ENCODE measurements at places on chromosomes 5 and 9. TPM values are rescaled to one million over a fixed set of nuclear protein-coding genes. Genes with fewer than 3 reads are reported as not detected.

The PRR16 gene
- total RNA-seq: not detected

The GCNT4 gene
- total RNA-seq: 0.58 TPM

The PCDHB4 gene
- total RNA-seq: 0.03 TPM

The ETF1 gene
- total RNA-seq: 150 TPM

The ITGA2 gene
- 25.2 TPM for total RNA-seq

The ZER1 gene
- 14.9 TPM for total RNA-seq

The SLC6A18 gene
- total RNA-seq: not detected

The BTNL8 gene
- not detected for total RNA-seq

The CCNO gene
- 8.6 TPM for total RNA-seq

The NUTM2G gene
- total RNA-seq: not detected

The GRXCR2 gene
- not detected for total RNA-seq

The HMMR gene
- total RNA-seq: 31.8 TPM

The SLC34A3 gene
- 0.07 TPM for total RNA-seq

The POU5F2 gene
- not detected for total RNA-seq

The IRX4 gene
- 0.23 TPM for total RNA-seq

The GARIN3 gene
- total RNA-seq: not detected

The RAB3C gene
- total RNA-seq: not detected

The PCDHB15 gene
- 0.06 TPM for total RNA-seq

The PDE8B gene
- 1.3 TPM for total RNA-seq

The SLC6A19 gene
- not detected for total RNA-seq

The OR13F1 gene
- total RNA-seq: not detected

The TRPM3 gene
- not detected for total RNA-seq

The PCDHB5 gene
- total RNA-seq: 1.5 TPM

The CTSL gene
- total RNA-seq: 931 TPM

The OSMR gene
- 85.6 TPM for total RNA-seq
